Left kidney (tissue), 8 donors: ENCODE measurements at places on chromosomes 12 and 14. TPM values are rescaled to one million over a fixed set of nuclear protein-coding genes. Genes with fewer than 3 reads are reported as not detected.

TSHR gene
- 0.88 TPM for polyA plus RNA-seq

SIRT4 gene
- polyA plus RNA-seq, result 3.3 TPM

SPIC gene
- polyA plus RNA-seq, result not detected

DNA sequence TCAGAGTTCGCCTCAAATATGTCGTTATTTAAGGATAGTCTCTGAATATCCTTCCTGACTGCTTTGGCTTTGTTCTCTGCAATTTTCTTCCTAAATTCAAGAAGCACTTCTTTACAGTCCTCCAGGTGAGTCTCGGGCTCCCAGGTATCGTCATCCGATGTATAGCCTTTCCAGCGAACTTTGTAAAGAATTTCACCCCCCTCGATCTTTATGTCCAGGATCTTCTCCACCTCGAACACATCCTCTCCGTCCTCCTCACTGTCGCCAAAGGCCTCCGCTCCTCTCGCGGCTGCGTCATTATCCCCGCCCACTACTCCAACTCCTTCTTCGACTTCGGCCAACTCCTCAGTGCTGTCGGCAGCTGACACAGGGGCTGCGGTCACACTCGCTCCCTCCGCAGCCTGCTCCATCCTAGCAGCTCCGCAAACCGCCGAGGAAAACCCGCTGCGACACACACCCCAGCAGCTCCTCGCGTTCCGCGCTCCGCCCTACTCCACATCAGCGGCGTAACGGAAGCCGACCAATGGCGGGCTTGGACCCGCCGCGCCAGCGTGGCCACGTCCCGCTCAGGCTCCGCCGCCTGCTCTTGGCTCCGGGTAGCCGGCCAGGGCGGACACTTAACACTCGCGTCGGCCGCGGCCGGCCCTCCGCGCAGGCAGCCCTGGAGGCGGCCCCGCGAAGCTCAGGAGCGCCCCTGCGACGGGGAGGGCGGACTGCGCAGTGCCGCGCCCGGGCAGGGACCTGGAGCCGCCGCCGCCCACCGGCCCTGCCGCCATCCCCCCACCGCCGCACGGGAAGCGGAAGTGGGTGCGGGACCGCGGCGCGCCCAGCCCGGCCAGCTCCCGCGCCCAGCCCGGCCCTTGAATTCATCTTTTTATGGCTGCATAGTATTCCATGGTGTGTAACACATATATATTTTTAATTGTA, 4.1 kb downstream of the CD163L1 start:
- DNase-seq, result peak; percentile 28

DNA sequence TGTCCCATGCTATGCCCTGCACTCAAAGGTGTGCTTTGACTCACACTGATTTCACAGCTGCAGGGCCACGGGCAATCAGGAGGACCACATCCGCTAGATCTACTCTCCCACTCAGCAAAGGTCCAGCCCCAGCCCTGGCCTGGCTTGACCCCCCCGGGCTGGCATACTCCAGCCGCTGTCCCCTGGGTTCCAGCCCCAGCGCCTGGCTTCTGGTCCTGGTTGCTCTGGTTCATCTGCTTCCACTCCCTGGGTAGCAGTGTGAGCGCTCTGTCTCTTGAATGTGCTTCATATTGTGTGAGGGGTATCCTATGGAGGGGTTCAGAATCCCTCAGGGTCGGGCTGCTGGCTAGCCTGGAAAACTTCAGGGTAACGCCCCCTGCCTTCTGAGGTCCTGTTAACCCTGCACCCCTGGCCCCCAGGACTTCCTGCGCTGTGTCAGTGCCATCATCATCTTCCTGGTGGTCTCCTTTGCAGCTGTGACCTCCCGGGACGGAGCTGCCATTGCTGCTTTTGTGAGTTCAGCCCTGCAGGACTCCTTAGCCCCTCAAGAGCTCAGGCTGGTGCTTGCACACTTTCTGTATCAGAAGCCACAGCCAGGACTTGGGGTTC, 1.9 kb downstream of the CMTM5 start:
- DNase-seq, result no peak

GRCh38 chr14:75969891-75970290, 11.9 kb downstream of the TGFB3 start:
- no peak for DNase-seq

DNA sequence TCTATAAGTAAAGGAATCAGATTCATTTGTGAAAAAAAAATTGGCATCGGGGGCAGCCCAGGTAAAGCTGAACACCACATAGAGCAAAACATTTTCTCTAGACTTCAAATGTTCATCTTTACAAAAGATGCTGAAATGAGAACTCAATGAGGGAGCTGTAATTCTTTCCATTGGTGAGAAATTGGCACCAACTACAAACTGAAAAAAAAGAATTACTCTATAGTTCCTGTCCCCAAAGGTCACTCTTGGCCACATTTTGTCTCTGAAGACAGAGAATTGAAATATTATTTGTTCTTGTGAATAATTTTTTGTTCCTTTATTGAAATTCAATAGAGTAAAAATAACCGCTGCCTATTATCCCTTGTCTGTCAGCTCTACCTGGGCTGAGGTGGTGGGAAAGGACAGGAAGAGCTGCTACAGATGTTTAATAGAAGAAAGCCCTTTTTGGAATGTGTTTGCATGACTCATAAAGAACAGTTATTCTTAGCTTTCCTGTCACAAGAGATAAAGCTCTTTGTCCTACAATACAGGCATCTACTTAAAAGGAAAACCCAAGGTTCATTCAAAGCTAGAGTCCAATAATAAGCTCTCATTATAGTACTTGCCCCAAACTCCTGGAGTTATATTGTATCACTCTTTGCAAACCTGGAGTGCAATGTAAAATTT, 380.1 kb upstream of the KITLG start:
- peak; percentile 8 for DNase-seq

DNA sequence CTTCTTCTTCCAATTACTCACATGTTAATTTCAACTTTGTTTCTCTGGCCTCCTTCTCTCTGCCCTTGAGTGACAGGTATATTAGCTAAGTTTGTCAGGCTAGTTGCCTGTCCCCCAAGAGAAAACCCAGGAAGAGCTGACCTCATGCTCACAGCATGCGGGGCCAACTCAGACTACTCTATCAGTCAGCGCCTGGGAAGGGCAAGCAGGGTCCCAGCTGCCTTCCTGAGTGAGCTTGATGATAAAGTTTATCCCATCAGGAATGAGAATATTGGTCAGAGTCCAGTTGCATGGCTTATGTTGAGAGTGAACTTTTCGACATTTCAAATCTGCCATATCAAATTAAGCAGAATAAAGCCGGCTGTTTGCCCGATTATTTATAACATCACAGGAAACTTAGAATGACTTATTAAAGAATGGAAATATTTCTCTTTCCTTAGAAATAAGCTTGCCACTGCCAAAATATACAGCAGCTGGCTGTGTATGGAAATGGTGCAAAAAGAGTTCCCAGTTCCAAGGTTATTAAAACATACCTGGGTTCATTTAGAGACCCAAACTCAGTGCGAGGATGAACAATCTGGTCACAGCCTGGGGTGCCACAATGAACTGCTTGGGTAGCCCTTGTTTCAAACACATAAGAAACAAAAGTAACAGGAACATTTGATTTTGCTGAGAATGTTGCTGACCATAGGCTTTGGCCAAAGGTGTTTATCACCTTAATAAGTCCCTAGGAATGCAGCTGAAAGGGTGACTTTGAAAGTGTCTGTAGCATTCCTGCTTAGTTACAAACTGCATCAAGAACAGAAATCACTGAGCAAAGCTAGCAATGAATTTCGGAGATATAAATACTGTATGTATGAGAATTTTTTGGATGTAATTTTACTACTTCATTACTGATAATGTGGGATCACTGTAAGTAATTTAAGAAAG, 1553.8 kb upstream of the FLRT2 start:
- DNase-seq, result peak; percentile 60

FOXN4 gene
- 2.9 TPM for polyA plus RNA-seq
